ENCODE measurements at places on chromosomes 6 and 20.

DNA sequence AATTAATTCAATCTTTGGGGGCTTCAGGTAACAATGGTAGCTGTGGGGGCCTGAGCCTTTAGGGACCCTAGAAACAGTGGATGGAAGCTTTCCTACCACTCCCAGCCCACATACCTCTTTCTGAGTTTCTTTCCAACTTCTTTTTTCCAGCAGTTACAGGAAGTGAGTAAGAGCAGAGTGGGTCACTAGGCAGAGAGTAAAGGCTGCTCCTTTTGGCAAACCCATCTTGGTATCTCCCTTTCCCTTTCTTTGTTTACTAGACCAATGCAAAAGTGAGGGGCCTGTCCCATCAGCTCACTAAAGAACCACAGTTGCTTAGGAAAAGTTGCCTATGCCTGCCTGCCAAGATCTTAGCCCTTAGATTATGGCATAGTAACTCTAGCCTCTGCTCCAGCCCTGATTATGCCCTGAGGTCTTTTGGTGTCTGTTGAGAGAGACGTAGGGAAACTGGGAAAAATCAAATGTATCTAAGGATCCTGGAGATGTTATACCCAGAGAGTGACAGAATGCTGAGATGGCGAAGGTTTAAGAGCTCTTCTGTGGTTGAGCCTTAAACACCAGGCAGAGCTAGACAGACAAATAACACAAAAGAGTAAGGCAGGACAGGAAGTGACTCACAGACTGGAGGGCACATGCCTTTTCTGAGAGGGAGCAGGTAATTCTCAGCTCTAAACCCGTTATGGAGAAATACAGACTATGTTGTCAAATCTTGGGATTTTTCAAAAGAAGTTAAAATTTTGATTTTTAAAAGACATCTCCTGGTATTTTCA lies 31.3 kb downstream of the TRMT6 start:
- DNase-seq = no peak

GRCh38 chr6:89145956-89146717 lies at the start of gene PM20D2:
TSS of gene PM20D2 (plus strand) at chr6:89146055. CDS start at chr6:89146145, 90 bp downstream.
- DNase-seq = peak; percentile 51

DNA sequence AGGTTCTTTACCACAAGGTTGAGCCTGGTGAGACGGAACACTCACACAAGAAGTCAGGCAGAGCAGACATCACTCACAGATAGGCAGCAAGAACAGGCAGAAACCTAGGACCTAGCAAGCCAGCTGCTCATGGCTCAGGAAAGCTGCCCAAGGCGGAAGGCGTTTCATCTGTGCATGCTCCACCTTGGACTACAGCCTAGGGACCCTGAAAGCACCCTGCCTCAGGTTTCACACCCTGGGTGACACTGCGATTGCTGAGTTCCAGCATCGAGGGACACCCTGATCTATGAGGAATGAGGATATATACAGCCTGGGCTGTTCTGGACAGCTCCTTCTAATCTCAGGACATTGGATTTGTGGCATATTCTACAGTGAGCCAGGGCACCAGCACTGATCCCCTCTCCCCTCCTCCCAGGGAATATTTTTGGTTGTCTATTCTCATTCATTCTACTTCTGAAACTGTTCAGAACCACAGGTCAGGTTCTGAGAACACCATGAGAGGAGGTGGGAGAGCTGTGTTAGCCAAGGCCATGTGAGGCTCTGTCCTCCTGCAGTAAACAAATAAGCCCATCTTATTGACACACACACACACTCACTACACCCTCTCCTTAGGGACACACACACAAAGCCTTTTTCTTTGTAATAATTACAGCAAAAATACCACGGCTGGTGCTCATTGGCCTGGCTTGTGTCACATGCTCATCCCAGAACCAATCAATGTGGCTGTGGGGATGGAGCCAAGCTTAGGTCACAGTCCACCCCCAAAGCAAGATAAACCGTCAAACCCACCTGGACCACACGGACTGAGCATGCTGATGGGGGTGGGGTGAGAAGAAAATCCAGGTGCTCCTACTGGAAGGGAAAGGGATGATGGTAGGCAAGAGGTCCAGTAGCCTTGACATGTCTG lies 26.3 kb upstream of the PMEPA1 start:
- DNase-seq = no peak

GRCh38 chr20:20184706-20185105 lies 132.4 kb downstream of the CFAP61 start:
- DNase-seq = no peak

DNA sequence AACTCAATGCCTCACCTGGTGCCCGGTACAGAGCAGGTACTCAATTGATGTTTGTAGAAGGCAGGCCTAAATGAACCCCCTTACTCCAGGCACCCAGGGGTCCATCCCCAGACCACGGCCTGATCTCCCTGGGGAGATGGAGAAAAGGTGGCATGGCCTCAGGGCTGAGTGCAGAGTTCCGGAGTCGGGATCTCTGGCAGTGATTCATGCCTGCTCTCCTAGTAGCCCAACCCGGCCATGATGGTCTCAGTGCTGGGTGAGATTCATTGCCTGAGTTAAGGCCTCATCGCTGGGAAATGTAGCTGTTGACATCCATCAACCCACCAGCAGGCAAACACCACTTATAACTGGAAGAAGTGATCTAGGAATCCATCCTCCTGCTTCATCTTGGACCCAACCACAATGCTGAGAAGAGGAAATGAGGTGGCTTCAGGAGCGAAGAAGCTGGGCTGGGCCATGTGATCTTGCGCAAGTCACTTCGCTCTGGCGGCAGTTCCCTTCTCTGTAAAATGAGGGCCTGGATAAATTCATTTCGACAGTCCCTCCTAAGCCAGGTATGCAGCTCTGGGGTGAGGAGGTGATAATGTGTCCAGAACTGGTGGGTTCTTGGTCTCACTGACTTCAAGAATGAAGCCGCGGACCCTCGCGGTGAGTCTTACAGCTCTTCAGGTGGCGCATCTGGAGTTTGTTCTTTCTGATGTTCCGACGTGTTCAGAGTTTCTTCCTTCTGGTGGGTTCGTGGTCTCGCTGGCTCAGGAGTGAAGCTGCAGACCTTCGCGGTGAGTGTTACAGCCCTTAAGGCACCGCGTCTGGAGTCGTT lies 24.7 kb downstream of the ETV7 start:
- DNase-seq = no peak

- DNase-seq = no peak
These were observed 11.3 kb downstream of the TULP4 start for GRCh38 chr6:158323561-158323958.

DNA sequence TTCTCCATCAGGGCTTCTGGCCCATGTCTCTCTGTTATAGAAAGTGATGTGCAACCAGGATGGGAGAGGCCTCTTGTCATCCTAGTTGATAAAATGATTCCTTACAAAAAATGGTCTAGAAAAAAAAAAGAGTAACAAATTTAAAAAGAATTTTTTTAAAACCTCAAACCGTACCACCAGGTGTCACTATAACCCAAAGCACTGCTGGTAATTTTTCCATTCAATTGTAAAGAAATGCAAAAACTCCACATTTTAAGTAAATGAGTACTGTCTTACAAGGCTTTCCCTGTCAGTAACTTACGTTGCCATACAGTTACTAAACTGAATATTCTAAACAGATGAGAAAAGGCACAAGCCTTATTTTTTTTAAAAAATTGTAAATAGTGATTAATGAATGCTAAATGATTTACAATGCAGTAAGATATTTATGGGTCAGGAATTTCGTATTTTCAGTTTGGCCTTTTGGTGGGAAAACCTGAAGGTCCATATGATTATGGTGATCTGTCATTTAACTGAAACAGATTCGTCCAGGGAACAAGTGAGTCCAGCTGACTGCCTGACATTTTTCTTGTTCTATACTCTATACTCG lies 95.4 kb downstream of the OGFRL1 start:
- no peak for DNase-seq

DNA sequence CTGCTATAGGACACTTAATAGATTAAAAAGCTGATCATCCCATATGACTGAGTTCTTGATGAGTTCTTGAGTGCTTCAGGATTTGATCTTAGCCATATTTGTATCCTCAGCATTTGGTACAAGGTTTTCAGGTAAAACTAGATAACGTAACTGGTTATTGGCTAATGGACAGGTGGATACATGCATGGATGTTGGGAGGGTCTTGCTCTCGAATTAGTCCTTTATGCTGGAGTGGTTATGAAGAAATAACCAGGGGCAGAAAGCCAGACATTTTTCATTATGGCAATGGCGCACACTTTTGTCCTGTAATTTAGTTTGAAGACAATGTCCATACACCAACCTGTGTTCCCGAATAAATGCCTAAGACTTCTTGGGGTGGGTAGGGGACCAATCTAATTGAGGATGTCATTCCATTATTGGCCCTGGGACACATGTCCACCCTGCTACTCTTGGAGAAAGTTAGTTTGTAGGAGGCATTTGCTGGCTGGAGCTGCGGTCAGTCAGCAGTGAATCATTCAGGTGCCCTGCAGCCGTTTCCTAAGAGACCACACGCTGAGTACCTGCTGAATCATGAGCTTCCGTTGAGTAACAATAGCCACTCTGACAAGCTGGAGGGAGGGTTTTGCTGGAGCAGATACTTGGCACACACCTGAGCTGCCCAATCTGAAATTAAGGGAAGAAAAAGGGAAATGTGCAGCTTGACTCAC lies 194.4 kb downstream of the FOXA2 start:
- DNase-seq = no peak

GRCh38 chr6:13278164-13278563 lies 50.2 kb downstream of the TBC1D7 start:
- no peak for DNase-seq

- no peak for DNase-seq
These were observed 22.2 kb upstream of the CCN5 start for GRCh38 chr20:44692932-44693480.

- DNase-seq = no peak
These were observed 3.2 kb downstream of the CDH26 start for GRCh38 chr20:59961423-59961822.

DNA sequence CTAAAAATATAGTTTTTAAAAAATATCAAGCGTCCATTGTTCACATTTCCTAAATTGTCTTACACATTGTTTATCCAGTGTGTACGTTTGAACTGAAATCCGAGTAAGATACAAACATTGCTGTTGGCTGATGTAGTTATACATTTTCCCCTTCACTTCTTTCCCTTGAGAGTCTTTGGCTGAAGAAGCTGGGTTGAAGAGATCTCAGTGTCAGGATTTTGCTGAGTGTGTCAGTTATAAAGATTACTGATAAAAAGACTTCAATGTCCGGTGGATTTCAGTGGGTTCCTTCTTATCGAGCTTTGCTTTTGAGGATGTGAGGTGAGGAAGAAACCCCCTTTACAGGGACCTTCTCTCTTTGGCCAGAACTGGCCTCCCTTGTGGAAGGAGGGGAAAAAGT lies 20.5 kb downstream of the RFPL4B start:
- DNase-seq = no peak

GRCh38 chr6:125142618-125143017 lies 11.0 kb upstream of the TPD52L1 start:
- DNase-seq = no peak

- peak; percentile 50 for DNase-seq
These were observed 32.0 kb downstream of the CFAP61 start for GRCh38 chr20:20084296-20084752.

DNA sequence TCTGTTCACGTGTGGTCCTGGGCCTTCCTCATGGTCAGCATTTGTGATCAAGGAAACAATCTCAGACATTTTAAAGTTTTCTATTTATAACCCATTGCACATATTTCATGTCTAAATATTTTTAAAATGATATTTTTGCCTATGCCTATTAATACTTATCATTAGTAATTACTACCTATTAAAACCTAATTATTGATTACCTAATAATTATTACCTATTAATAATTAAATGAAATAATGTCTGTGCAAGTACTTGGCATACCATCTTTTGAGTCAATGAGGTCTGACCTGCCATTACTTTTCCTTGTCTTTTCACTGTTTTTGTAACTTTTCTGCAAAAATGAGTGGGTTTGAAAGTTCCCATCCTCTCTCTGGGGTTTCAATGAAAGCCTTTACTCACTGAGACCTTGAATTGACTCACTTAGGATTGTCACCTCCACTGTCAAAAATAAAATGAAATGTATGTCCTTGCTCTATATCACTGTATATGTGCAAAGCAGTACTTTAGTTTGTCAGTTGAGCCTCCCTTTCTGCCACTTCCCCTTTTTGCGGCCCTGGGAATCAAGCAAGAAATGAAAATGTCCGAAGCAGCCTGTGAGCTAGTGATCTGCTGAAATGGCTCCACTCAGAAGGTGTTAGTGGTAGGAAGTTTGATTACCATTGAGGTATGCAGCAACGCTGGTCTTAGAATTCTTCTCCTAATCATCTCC lies 87.8 kb downstream of the L3MBTL3 start:
- DNase-seq = no peak

GRCh38 chr6:158222066-158222465 lies 53.9 kb downstream of the GTF2H5 start:
- DNase-seq = no peak

DNA sequence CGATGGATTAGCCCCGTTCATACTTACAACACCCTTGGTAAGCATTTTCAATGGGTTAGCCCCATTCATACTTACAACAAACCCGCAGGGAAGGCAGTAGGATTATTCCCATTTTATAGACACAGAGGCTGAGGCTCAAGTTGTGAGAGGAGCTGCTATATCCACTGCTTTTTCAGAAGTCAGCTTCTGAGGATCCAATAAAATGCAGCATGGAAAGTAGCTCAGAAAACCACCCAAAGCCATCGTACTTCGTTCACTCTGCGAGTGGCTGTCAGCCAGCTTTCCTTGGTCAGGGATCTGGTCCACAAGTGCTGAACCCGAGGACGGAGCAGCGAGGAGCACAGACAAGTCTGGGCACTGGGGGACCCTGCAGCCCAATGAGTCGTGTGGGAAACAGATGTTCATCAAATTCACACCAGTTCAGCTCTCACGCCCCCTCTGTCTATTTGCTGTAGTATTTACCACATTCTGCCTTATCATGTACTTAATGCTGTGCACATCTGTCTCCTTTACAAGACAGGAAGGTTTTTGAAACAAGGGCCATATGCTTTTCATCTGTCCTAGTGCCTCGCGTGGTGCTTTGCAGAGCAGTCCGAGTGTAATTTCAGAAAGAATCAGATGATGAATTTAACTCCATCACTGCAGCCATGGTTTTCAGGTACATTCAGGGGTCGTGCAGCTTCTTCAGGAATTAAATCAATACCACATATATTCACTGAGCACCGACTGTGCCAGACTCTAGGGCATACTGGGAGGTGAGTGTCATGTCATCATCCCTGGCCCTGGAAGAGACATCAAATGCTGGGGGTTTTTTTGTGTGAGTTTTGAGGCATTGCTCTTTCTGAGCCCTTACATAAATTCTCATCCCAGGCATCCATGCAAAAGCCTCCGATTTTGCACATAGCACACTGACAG lies 256.9 kb downstream of the CDH26 start:
- DNase-seq = no peak

- DNase-seq = no peak
These were observed 591.4 kb downstream of the RNF144B start for GRCh38 chr6:18978337-18979128.

GRCh38 chr6:10410207-10411050 lies 4.4 kb downstream of the TFAP2A start:
- no peak for DNase-seq

GRCh38 chr6:161064915-161065314 lies 73.3 kb downstream of the MAP3K4 start:
- no peak for DNase-seq

Measured in putamen (tissue), 1 donor.